ENCODE measurements at places on chromosomes 4 and X. TPM values are rescaled to one million over a fixed set of nuclear protein-coding genes. Genes with fewer than 3 reads are reported as not detected.

GRCh38 chrX:133544115-133544514 is 128.8 kb upstream of the GPC4 start:
- peak overlapping the region; percentile 1 for H3K27ac ChIP-seq
- H3K4me3 ChIP-seq, result no peak overlapping the region
- no peaks in the 10 kb centered on the region for H3K27me3 ChIP-seq
- DNase-seq, result peak; percentile 34
- H3K4me1 ChIP-seq, result no peaks in the 10 kb centered on the region

DNA sequence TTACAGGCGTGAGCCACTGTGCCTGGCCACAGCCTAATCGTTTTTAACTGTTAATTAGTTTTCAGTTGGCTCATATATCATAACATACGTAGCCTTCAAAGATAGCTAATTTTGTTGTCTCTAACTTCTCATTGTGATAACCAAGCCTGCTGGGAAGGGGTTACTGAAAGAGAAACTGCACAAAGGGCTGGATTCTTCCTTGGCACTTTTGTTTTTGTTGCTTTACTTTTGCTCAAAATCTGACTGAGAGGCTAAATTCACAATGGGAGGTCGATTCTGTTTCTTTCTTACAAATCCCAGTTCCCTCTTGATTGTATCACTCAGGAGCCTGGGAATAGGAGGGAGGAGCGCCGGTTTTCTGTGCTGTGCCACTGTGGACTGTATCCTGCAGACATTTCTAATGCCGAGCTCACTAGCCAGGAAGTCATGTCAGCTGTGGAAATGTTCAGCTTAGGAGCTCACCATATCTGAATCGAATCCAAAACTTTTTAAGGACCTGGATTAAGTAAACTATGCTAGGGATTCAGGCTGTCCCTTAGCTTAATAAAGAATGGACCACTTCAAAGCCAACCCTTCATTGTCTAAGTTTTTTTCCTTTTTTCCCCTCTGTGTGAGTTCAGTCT is 120.5 kb upstream of the FAT1 start:
- peak; percentile 45 for DNase-seq
- H3K27me3 ChIP-seq, result no peaks in the 10 kb centered on the region
- H3K4me3 ChIP-seq, result no peak overlapping the region
- no peaks in the 10 kb centered on the region for H3K36me3 ChIP-seq
- peaks cover 2% of the 10 kb centered on the region for H3K4me1 ChIP-seq

- H3K4me3 ChIP-seq, result no peak overlapping the region
- no peaks in the 10 kb centered on the region for H3K4me1 ChIP-seq
- H3K36me3 ChIP-seq, result no peaks in the 10 kb centered on the region
- DNase-seq, result peak; percentile 49
Observed at GRCh38 chr4:100848841-100849240, 331.0 kb upstream of the EMCN start.

The BEND4 gene
- polyA plus RNA-seq, result not detected

GRCh38 chrX:42602136-42602535 is 175.8 kb downstream of the PPP1R2C start:
- no peaks in the 10 kb centered on the region for H3K4me1 ChIP-seq
- no peak for DNase-seq
- H3K27me3 ChIP-seq, result no peaks in the 10 kb centered on the region
- no peak overlapping the region for H3K27ac ChIP-seq
- no peaks in the 10 kb centered on the region for H3K36me3 ChIP-seq

- H3K4me3 ChIP-seq, result no peak overlapping the region
- H3K4me1 ChIP-seq, result peaks cover 13% of the 10 kb centered on the region
- no peaks in the 10 kb centered on the region for H3K27me3 ChIP-seq
- H3K27ac ChIP-seq, result no peak overlapping the region
- no peak for DNase-seq
Observed at GRCh38 chr4:168885400-168885799, 124.7 kb downstream of the CBR4 start.

DNA sequence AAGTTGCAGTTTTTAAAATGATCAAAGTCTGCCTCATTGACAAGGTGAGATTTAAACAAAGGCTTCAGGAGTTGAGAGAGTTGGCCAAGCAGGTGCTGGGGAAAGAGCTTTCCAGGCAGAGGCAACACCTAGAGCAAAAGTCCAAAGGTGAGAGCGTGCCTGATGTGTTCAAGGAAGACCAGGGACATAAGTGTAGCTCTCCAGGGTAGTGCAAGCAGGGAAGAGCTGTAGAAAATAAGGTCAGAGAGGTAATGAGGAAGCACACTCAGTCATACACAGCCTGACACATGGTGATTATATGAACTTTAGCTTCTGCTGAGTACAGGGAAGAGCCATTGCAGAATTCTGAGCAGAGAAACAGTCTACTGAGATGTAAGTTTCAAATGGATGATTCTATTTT is 265.0 kb upstream of the NWD2 start:
- DNase-seq, result peak; percentile 77
- no peak overlapping the region for H3K4me3 ChIP-seq
- no peaks in the 10 kb centered on the region for H3K4me1 ChIP-seq

The COL25A1 gene
- polyA plus RNA-seq, result 6.2 TPM

GRCh38 chr4:55032788-55033187 is 92.6 kb downstream of the KDR start:
- H3K4me1 ChIP-seq, result no peaks in the 10 kb centered on the region
- no peaks in the 10 kb centered on the region for H3K27me3 ChIP-seq
- peak; percentile 44 for DNase-seq
- no peak overlapping the region for H3K27ac ChIP-seq
- H3K4me3 ChIP-seq, result no peak overlapping the region
- no peaks in the 10 kb centered on the region for H3K36me3 ChIP-seq

The SSX4 gene
- polyA plus RNA-seq, result not detected

All from small intestine (tissue), 16 donors.